Putamen (tissue), 1 donor: ENCODE measurements at places on chromosomes 4 and X.
A peak's percentile ranks its signal among the peaks of the same experiment; 100 is the strongest.

- DNase-seq, result no peak
Measured at GRCh38 chr4:52850406-52851124, 11.6 kb upstream of the RASL11B start.

- no peak for DNase-seq
Measured at GRCh38 chrX:105168577-105168976, 51.9 kb downstream of the TEX13A start.

DNA sequence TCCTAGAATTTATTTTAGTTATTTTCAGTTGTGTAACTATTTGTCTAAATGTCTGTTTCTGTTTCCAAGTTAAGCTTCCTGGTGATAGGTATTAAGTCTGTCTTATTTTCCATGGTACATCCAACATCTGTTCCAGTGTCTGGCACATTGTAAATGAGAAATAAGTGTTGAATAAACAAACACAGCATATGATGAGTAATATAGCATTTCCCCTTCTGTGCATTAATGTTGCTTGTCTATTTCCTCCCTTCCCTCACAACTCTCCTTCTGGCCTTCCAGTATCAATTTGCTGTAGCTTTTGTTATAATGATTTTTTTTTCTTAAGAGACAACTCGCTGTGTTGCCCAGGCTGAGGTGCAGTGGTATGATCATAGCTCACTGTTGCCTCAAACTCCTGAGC lies 36.1 kb downstream of the COPS4 start:
- no peak for DNase-seq

- DNase-seq, result no peak
Measured at GRCh38 chrX:150202641-150203247, 160.4 kb upstream of the MAMLD1 start.

GRCh38 chrX:137033774-137034507 lies at the start of gene GPR101:
Gene GPR101, minus strand, starts transcription at chrX:137033995. Its CDS starts 2,321 bp downstream, at chrX:137031674.
- DNase-seq, result no peak

- DNase-seq, result no peak
Measured at GRCh38 chr4:83890231-83890630, 354.3 kb downstream of the GPAT3 start.

DNA sequence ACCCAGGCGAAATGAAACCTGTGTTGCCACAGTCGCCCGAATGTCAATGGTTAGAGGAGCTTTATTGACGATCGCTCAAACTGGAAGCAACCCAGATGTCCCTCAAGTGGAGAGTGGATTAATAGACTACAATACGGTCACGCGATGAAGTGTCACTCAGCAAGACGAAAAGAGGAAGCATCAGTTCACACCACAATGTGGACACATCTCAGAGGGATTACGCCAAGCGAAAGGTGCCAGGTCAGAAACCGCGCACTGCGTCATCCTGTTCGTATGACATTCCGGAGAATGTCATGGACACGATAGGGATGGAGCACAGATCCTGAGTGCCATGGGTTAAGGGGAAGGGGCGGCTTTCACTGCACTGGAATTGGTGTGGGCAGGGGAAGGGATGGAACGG lies 111.7 kb downstream of the HMX1 start:
- no peak for DNase-seq

DNA sequence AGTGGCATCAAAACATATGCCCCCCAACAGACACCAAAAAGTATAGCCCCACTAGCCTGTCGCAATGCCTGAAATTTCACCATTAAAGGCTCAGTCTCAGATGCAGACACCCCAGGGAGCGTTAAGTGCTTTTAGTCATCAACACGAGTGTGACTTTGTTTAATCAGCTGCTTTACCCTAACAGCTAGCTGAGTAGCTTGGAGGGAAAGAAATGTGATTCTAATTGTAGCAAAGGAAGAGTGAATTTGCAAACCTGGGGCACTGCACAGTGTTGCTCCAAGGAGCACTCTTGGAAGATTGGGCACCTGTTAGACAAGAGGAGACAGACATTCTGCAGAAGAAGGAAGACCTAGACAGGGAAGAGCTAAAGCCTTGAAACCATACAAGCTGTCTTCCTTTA lies 145.1 kb downstream of the BEND2 start:
- DNase-seq, result no peak

- DNase-seq, result no peak
Measured at GRCh38 chr4:2798399-2799223, 5.7 kb downstream of the SH3BP2 start.

DNA sequence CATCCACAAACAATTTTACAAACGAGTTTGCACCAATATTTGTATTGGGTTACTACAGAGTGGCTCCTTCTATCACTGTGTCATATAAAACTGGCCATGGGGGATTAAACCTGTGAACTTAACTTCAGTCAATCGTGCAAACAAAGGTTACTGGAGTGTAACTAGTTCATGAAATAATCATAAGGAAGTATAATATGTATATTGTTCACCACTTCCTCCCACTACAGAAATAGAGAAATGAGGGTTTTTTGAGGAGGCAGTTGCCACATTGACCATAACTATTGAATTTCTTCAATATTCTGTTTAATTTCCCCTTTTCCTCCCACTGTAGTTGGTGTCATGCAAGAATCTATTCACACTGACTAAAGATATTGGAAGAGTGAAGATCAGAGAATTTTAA lies at the start of gene GPR82:
TSS of gene GPR82 (plus strand) at position 356 of the 400 bp plus-strand sequence. CDS start 2,846 bp downstream, outside the sequence.
- no peak for DNase-seq

DNA sequence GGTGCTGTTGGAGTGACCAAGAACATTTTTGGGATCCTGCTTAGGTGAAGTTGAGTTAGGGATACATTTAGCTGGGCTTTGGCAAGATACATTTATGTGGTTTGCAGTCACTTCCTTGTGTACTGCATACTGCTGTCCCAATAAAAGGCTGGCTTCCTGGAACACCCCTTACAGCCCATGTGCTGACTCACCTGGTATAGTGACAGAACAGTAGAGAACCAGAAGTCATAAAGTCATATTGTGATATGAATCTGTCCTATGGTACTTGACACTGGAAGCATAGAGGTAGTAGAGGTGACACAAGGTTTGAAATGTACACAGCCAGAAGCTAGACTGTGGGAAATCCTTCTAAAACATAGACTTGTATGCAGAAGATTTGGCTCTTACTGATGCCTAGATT lies 55.3 kb upstream of the SLC25A43 start:
- DNase-seq, result no peak

DNA sequence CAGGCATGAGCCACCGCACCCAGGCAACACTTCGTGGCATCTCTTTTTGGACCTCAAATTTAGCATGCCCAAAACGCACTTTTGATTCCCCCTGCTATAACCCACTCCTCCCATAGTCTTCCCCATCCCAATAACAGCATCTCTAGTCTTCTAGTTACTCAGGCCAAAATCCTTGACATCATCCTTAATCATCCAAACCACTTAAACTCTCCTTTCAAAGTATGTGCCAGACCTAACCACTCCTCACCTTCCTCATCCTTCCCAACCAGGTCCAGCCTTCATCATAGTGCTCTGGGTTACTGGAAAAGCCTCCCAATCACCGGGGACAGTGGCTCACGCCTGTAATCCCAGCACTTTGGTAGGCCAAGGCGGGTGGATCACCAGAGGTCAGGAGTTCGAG lies 41.9 kb downstream of the AFAP1 start:
- DNase-seq, result no peak

DNA sequence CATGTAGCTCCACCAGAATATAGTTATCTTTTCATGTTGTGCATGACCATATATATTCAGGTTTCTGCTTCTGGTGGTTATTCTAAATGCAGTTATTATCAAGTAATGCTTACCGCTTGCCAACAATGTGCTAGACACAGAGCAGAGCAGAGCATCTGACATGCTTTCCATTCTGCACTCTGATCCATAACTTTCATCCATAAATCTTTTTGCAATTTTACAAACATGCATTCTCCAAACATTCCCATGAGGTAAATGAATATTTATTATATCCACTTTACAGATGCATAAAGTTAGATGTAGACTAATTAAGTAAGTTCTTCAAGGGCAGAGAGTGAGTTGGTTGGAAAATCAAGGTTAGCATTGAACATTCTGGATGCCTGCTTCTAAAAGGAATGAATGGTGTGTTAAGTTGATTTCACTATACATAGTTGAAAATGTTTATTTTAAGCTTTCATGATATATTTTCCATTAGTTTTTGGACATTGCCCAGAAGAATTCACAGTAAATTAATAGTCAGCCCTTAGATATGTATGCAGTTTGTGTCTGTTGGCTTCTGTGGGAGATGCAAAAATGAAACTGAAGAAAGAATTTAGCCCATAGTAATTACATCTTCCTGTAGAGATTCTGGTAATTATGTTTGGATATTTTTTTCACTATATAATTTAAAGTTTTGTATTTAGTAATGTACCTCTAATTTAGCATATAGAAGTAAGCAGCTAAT lies 867.8 kb downstream of the CCSER1 start:
- DNase-seq, result no peak

- DNase-seq, result no peak
Measured at GRCh38 chr4:155377276-155377675, 511 bp upstream of the MAP9 start.

DNA sequence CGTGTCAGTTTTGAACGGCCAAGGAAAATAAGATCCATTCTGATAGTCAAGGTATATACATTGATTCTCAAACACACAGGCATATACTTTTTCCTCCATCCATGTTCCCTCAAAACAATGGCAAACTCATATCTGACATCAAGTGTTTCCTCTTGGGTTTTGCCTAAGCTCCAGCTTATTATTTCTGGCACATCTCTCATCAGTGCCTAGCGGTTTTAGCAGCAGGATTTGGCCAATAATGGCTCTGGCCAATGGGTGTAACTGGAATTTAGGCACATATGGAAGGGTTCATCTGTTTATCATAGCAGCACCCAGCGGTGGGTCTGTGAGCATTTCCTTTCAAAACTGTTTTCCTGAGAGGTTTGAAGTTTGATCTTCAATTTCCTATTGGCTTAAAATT lies 161.6 kb upstream of the TLL1 start:
- DNase-seq, result no peak

DNA sequence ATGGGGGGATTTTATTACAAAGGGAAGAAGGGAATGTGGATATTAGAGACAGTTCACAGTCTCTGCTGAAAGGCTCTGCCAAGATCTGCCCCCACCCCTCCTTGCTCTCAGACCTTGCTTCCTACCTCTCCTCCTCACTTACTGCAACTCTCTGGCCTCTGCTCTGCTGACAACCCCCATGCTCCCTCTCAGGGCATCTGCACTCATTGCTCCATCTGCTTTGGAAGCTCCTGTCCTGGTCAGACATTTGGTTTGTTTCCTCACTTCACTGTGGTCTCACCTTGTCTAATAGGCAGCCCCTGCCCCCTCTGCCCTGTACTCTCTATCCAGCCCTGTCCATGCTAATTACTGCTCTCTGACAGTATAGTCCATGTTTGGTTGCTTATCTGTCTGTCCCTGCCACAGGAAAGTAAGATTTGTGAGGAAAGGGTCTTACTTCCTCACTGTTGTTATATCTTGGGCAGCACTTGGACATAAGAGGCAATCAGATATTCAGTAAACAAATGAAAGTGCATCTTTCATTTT lies 189.3 kb downstream of the PTTG2 start:
- no peak for DNase-seq

- DNase-seq, result peak; percentile 38
Measured at GRCh38 chr4:7929118-7929951, 10.3 kb downstream of the AFAP1 start.

DNA sequence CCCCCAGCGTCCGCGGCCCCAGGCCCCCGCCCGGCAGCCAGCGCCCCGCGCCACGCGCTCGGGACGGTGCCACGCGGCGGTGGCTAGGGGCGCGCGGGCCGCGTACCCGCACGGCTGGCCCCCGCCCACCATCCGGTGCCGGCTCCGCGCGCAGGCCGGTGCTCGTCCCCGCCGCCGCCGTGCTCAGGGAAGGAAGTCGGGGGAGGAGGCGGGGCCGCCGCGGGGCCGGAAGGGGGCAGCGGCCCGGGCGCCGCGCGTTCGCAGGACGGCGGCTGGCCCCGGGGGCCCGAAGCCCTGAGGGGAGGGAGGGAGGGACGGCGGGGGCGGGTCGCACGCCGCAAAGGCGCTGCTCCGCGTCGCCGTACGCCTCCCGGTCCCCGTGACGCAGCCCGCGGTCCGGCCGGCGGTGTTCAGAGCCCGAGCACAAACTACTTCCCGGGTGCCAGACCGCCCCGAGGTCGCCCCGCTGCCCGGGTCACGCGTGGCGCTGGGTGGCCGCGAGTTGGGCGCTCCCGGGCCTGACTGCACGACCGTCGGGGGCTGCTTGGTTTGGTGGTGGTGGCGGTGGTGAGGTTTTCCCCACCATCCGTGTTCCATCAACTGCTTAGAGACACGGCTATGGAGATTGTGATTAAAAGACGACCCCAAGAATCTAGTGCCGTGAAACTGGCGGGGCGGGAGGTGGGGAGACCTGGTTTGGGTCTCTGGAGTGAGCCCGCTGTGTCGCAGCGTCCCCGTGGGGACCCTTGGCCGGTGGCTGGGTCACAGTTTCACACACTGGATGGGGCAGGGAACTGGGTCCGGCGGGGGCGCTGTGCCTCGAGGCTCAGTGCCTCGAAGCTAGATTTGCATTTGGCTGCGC lies at the start of gene DCTD:
TSS of gene DCTD (minus strand) at position 205 of the 862 bp plus-strand sequence. CDS start 1,818 bp downstream, outside the sequence.
- DNase-seq, result peak; percentile 58

GRCh38 chr4:26386386-26386785 lies 65.6 kb downstream of the RBPJ start:
- DNase-seq, result no peak

GRCh38 chr4:4492161-4492847 lies 49.5 kb downstream of the STX18 start:
- no peak for DNase-seq

DNA sequence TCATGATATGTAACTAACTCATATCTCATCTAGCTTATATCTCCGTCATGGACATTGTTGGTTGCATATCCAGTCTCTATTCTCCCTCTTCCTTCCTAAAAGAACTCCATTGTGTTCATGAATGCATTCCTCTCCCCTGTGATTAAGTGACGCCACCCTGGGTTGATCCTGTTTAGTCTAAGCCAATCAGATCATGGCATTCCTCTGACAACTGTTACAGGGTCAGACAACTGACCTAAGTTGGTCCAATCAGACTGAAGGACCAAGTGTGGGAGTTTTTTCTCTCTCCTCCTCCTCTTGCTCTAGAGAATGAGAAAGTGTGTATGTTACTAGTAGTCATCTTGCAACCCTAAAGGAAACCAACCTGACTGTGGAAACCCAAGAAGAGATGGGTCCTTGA lies 3.6 kb downstream of the APOO start:
- no peak for DNase-seq

DNA sequence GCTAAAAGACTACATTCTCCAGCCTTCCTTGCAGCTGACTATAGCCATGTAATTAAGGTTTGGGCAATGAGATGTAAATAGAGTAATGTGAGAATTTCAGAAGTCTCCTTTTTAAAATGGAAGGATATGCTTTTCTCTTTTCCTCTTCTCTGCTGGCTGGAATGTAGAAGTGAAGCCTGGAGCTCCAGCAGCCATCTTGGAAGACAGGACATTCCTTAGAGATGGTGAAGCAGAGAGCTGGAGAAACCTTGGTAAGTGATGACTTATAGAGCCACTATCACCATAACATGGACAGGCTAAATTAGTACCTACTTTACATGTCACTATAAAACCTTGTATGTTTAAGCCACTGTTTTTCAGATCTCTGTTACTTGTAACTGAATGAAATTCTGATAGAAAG lies 48.0 kb downstream of the RASL11B start:
- DNase-seq, result no peak

DNA sequence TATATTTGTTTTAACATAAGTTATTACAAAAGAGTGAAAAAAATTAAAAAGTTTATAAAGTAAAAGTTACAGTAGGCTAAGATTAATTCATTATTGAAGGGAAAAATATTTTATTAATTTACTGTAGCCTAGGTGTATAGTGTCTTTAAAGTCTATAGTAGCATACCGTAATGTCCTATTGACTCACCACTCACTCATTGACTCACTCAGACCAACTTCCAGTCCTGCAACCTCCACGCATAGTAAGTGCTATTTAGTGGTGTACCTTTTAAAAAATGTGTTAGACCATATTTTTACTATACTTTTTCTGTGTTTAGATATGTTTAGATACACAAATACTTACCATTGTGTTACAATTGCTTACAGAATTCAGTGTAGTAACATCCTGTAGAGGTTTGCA lies 841.1 kb downstream of the CENPC start:
- no peak for DNase-seq
